Nephron progenitor cell (in vitro differentiated cells): ENCODE measurements at places on chromosomes 16 and 17.

- DNase-seq: no peak
Measured at GRCh38 chr16:82504836-82505235, 121.9 kb upstream of the CDH13 start.

GRCh38 chr17:43648916-43649315 is 12.8 kb downstream of the MEOX1 start:
- no peak for DNase-seq

- no peak for DNase-seq
Measured at GRCh38 chr16:72788269-72788809, 259.6 kb downstream of the ZFHX3 start.

DNA sequence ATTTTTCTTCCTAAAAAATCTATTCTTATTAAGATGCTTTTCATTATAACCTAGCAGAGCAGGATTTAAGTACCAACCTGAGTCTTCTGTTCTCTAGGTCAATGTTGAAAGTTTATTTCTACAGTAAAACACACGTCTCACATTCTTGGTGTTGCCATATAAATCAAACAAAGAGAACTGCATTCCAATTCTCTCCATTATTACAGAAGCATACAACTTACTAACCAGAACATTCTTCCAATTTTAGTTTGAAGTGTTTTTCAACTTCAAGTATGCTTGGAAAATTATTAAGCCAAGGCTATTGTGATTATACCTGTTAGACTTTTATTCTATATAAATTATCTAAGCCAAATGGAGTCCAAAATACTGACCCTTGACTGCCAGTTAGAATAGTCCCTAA is 110.4 kb upstream of the PMFBP1 start:
- DNase-seq: no peak

DNA sequence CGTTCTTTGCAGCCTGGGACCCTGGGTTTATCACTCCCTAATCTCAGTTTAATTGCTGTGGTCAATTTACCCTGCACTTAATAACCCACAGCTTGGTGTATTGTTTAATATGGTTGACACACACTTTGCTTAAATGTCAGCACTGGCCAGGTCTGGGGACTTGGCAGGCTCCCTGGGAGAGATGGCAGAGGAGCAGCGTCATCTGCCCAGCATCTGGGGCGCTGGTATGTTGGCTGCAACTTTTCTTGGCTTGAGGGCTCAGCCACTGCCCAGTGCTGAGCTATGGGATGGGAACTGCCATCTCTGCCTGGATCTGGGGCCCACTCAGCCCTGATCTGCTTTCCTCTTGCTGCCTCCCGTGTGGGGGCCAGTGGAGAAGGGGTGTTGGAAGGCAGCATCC is 115.7 kb upstream of the IRX3 start:
- no peak for DNase-seq

- DNase-seq: no peak
Measured at GRCh38 chr16:11686713-11687380, 18.6 kb downstream of the SNN start.

- no peak for DNase-seq
Measured at GRCh38 chr17:79829004-79829403, 10.2 kb downstream of the CBX4 start.

DNA sequence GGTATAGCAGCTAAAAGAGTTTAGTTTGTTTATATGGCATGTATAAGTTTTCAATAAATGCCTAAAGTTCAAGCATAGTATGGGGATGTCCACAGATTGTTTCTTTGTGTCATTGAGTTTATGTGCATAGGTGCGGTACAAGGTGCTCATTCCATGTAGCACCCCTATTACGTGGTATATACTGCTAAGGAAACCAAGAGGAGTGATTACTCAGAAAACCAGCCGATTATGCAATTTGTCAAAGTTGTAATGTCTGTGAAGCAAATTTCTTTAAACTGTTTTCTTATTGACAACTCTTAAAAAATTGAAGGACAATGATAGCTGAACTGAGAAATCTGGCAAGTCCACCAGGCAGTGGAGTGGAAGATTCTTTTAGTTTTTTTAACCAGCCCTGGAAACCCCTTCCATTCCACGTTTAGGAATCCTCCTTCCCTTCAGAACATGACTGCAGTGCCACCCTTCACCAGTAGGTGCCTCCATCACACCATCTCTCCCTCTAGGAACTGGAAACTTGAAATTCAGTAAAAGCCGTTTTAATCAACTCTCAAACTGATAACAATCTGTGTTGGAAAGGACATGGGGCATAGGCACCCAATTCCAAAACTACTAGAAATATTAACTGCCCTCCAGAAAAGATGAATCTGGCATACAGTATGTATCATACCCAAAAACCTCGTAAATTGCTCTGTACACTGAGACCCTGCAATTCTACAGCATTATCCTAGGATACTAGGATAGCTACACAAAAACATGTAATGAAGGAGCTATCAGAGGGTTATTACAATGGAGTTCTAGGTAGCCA is 43.5 kb downstream of the REXO5 start:
- DNase-seq: peak; percentile 81

DNA sequence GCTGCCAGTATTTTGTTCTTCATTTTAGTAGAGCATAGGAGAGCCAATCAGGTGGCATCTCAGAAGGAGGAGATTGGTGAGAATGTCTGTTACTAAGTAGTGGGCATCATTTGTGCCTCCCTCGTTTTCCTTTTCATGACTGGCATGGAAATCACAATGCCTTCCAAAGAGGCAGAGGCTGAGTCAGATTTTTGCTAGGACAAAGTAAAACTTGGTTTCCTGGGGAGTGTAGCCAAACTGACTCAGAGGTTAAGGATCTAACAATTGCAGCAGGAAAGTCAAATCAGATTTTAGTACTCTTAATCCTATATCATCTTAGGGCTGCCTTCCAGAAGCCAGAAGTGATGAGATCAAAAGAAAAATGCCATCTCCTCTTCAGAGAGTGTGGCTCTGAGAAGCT is 138.7 kb downstream of the ANKFN1 start:
- DNase-seq: no peak

DNA sequence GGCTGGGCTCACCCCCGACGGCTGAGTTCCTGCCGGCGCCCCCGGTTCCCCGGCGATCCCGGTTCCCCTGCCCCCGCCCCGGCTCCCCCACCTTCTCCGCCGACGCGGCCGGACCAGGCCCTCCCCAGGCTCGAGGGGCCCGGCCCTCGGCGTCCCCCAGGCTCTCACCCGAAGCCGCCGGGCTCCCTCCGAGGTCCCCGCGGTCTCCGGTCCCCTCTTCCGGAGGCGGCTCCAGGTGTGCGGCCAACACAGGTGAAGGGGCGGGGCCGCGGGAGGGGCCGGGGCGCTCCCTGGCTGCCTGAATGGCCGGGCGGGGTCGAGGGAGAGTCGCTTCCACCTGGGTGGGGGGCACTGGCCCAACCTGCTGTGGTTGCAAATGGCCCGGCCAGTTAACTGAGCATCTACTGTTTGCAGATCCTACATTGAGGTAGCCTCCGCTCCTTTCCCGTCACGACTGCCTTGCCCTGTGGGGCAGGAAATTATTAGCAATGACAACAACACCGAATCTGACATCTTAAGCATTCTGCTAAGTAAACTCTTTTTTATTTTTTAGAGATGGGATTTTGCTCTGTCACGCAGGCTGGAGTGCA is at the start of gene BICDL2:
TSS of gene BICDL2 (minus strand) at position 219 of the 590 bp plus-strand sequence. CDS start 1,448 bp downstream, outside the sequence.
- DNase-seq: no peak

- DNase-seq: no peak
Measured at GRCh38 chr17:27471321-27472269, 15.3 kb downstream of the KSR1 start.

GRCh38 chr16:2009791-2010510 is at the start of gene ZNF598:
ZNF598 (minus strand) TSS chr16:2009821.
- peak; percentile 86 for DNase-seq

DNA sequence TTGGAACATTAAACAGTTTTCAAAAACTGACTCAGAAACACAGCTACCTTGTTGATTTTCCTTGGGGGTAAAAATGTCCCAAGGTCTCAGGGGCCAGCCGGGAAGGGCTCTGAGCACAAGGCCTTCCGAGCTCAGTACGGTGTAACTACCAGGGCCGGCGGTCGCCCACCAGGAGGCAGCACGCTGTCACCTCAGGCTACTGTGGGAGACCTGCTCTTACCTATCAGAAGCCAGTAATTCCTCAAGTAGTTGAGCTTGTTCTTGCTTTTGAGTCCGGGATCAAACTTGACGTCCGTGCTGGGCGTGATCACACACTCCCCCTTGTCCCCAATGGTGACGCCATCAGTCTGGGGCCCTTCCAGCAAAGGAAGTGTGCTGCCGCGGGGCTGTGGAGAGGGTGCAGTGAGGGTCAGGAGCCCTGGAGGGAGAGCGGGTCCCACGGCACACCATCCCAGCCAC is 43.4 kb upstream of the ICAM2 start:
- DNase-seq: peak; percentile 75

GRCh38 chr16:13118091-13118490 is 216.7 kb downstream of the SHISA9 start:
- no peak for DNase-seq

DNA sequence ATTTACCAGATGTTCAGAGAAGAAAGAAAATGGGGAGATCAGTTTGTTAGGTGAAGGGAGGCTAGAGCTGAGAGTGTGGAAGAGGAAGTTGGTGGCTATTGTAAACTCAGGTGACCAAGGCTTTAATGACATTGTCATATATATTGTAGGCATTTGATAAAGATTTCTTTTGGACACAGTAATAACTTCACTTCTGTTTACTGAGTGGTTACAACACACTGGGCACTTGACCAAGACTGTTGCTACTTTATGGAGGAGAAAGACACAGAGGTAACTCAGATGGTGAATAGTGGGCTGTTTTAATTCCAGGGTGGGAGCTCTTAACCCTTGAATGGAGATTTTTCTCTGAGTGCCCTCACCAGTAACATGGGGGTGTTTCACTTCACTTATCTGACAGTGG is 46.0 kb downstream of the TNRC6A start:
- DNase-seq: no peak

- DNase-seq: no peak
Measured at GRCh38 chr16:66262253-66263167, 104.0 kb upstream of the CDH5 start.

DNA sequence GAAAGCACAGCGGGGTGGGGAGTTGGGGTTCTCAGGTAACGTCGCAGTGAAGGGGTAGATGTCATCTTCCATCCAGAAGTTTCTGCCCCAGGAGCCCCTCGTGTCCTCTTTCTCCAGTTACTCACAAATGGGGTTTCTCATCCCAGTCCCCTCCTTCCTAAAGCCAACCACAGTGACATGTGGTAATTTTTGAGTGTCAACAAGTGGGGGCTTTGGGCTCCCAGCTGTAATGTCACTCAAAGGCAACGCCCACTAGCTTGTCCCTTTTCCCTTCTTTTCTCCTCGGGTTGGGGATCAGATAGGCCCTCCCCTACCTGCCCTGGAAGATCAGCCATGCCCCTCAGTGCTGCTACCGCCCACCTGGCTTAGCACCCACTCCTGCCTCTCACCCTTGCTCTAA is 14.4 kb downstream of the IRX5 start:
- no peak for DNase-seq

DNA sequence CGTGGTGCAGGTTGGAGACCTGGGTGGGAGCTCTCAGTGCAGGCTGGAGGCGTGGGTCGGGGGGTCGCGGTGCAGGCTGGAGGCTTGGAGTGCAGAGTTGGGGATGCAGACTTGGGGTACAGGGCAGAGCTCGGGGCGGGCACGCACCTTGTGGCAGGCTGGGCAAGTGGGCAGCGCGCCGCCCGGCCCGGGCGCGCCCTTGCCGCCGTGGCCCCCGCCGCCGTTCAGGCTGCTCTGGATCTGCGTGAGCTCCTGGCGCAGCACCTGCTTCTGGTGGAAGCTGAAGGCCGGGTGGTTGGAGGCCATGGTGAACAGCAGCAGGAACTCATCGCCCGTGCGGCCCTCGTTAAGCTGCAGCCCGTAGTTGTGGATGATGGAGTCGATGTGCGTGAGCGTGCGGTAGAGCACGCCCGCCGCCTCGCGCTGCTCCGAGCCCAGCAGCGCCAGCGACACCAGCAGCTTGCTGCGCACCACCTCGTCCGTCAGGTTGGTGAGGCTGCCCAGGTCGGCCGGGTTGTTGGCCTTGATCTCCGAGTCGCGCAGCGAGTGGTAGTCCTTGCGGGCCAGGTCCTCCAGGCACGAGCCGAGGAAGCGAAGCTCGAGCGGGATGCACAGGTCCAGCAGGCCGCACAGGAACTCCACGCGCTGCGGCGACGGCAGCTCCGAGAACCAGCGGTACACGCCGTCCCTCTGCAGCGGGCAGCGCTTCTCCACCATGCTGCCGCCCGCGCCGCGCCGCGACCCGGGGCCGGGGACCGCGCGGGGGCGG is 1.1 kb downstream of the ZCCHC14 start:
- DNase-seq: peak; percentile 49

- DNase-seq: no peak
Measured at GRCh38 chr16:84292011-84292410, 2.7 kb upstream of the WFDC1 start.

GRCh38 chr17:49387498-49388289 is 25.6 kb upstream of the ZNF652 start:
- no peak for DNase-seq

DNA sequence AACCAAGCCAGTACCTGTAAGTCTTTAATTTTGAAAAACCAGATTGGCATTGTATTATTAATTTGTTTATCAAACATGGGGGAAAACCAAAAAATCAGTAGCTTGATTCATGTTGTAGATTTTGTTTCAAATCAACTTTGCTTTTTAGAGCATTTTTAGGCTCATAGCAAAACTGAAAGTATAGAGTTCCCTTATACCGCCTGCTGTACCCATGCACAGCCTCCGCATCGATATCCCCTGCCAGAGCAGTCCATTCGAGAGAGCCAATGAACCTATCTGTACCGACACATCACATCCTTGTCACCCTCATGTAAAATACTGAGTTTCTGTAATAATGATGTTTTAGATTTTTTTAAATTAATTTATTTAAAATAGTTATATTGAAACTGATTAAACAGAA is 16.2 kb upstream of the MRC2 start:
- no peak for DNase-seq

- no peak for DNase-seq
Measured at GRCh38 chr16:87499189-87499486, 6.3 kb upstream of the ZCCHC14 start.

GRCh38 chr16:3058139-3059030 is 7.1 kb upstream of the IL32 start:
- peak; percentile 58 for DNase-seq

DNA sequence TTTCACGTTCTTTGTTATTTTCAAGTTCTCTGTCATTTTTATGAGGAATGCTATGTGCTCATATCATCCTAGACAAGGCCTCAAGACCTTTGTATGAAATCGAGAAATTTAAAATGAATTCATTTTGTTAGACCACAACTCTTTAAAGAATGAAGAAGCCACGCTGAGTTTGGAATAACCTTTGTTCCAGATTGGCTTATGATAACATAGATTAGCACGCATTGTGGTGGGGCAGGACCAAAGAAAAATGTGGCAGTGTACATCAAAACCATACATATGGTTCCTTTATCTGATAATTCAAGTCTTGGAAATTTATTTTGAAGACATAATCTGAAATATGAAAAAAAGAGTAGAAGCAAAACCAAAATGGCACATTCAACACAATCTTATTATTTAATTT is 2.2 kb downstream of the HSD17B2 start:
- no peak for DNase-seq

- DNase-seq: no peak
Measured at GRCh38 chr16:30581457-30581856, 4.0 kb downstream of the ZNF785 start.

DNA sequence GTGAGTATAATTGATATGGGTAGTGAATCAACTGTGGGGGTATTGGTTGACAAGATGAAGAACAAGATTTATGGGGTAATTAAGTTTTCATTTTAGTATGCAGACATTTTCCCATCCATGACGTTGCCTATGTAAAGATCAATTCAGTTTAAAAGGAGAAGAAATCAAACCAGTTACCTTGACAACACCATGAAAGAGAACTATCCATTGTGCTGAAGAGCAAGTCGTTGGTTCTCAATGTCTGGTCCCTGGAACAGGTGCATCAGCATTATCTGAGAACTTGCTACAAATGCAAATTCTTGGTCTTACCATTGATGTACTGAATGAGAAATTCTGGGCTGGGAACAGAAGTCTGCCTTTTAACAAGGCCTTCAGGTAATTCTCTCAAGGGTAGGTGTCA is 801 bp upstream of the OR4D2 start:
- no peak for DNase-seq
